ENCODE measurements at places on chromosomes 1 and 21.

GRCh38 chr1:84479998-84480397 lies 932 bp downstream of the RPF1 start:
- DNase-seq = no peak

- no peak for DNase-seq
Observed at GRCh38 chr1:222631611-222632208, 13.8 kb downstream of the MIA3 start.

GRCh38 chr1:24052220-24052619 lies 59.7 kb downstream of the MYOM3 start:
- no peak for DNase-seq

DNA sequence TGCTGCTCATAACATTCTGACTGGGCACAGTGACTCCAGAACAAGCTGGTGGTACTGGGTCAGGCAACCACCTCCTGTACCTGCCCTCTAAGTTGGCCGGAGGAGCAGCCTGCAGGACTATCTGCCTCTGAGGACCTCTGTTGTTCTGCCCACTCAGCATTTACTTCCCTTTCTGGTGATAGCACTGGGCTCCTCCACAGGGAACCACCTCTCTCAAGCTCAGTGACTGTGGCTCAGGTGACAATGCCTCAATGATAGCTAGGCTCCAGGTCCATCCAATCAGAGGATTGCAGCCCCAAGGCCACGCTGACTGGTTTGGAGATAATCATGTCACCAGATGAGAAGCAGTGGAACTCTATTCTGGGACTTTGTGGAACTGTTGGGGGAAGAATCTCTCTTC lies 15.8 kb downstream of the SLC41A1 start:
- DNase-seq = no peak

DNA sequence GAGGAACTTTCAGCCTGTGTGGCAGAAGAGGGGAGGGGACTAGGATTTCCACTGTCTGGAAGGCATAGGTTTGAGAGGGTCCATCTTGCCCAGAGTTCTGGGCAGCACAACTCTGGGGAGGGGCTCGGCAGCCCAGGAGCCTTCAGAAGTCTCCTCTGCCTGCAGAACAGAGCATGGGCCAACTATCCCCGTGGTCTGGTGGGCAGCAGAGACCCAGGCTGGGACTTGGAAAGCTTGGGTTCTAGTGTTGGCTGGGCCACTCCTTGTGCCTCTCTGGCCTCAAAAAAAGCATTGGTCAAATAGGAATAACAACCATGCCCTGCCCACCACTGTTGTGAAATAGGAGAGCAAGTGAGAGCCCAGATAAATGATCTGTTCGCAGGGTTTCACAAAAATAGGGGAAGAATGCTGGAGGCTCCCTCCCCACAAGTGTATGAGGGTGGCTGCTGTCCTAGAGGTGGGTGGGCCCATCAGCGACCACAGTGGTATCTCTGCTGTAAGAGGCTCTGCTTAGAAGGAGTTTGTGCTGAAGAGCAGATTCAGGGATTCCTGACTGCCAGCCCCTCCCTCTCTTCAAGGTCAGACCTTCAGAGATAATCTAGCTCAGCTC lies 8.9 kb downstream of the EPHA10 start:
- DNase-seq = no peak

DNA sequence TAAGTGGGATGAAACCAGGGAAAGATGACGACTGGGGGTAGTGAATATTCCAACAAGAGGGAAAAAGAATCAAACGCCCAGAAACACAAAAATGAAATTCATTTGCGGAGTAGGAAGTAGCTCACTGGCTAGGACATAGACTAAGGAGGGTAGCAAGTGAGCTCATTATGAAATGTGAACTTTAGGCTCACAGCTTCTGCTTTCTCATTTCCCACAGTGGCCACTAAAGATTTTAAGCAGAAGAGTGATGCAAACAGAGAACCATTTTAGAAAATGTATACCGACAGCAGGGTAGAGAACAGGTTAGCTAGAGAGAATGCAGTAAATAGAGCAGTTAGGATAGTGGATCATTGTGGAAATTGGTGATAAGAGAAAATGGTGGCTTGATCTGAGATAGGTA lies 3.5 kb downstream of the CD48 start:
- no peak for DNase-seq

DNA sequence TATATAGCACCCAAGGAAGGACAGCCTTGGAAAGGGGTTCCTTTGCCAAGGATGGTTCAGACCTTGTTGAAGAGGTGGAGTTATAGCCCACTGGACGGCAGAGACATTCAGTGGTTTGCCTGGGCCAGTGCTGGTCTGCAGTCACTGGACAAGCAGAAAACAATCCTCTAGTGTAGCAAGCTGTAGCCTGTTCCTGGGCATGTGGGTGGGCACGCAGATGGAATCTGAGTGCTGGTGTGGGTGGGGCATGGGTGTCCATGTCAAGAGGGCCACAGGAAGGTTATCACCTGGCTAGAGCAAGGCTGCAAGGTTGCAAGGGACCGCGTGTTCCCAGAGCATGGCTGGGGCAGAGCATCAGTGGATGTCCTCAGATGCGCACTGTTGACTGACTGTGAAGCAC lies 244.7 kb downstream of the PTPRU start:
- DNase-seq = no peak

- peak; percentile 64 for DNase-seq
Observed at GRCh38 chr1:162230096-162230495, 146.6 kb downstream of the SPATA46 start.

DNA sequence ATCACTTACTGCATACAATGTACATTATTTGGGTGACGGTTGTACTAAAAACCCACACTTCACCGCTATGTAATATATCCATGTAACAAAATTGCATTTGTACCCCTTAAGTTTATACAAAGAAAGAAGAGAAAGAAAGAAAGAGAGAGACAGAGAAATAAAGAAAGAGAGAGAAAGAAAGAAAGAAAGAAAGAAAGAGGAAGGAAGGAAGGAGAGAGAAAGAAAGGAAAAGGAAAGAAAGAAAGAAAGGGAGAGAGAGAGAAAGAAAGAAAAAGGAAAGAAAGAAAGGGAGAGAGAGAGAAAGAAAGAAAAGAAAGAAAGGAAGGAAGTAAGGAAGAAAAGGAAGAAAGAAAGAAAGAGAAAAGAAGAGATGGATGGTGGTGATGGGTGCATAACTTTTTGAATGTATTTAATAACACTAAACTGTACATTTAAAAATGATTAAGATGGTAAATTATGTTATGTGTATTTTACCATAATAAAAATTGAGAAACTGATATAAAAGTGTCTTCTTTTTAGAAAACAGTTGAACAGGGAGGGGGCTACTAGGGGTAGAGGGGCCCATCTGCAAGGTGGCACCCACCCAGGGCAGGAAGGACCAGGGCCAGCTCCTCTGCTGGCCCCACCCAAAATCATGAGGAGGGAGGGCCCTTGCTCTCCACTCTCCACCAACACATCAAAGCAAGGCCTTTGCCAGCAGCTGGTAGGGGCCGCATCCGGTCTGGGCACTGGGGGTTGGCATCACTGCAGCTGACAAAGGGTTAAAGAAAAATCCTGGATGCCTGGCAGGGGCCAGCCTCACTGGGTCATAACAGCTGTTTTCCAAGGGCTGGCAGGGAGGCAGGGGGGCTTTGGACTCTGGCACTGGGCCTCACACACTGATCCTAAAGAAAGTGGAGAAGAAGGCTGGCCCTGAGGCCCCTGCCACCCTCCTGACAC lies 153.9 kb upstream of the EDN2 start:
- DNase-seq = no peak

DNA sequence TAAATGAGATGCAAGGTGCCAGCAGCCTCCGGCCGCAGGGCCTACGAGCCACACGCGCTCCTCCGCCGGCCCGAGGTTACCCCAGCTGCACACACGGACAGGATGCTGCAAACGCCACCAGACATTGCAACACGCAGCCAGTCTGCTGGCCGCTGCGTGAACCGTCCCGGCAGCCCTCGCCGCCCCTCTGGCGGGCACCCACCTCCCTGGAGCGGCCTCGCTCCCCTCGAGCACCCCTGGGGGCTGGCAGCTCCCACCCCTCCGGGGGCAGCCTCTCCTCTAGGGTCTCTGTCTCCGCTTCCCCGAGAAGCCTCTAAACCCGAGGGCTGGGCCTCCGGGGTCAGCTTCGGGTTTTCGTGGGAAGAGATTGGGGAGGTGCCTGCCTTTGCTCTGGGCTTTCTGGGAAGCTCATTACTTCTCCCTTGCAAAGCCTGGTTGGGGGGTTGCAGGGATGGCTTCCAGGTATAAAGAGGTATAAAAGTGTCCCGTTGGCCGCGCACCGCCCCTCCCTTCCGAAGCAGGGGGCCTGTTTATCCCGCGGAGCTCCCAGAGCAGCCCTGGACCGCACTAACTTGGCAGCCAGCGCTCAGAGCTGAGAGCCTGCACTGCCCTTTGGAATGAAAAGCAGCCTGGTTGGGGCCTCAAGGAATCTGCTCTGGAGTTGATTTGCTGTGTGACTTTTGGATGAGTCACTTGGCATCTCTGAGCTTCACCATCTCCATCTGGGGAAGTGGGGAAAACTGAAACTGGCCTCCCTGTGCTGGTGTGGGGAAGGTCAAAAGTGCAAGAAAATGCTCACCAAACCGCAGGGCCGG lies 21.8 kb downstream of the DHRS3 start:
- peak; percentile 62 for DNase-seq

- DNase-seq = no peak
Observed at GRCh38 chr1:174700775-174701174, 253.0 kb downstream of the GPR52 start.

- no peak for DNase-seq
Observed at GRCh38 chr1:153506386-153506785, 29.4 kb downstream of the S100A6 start.

DNA sequence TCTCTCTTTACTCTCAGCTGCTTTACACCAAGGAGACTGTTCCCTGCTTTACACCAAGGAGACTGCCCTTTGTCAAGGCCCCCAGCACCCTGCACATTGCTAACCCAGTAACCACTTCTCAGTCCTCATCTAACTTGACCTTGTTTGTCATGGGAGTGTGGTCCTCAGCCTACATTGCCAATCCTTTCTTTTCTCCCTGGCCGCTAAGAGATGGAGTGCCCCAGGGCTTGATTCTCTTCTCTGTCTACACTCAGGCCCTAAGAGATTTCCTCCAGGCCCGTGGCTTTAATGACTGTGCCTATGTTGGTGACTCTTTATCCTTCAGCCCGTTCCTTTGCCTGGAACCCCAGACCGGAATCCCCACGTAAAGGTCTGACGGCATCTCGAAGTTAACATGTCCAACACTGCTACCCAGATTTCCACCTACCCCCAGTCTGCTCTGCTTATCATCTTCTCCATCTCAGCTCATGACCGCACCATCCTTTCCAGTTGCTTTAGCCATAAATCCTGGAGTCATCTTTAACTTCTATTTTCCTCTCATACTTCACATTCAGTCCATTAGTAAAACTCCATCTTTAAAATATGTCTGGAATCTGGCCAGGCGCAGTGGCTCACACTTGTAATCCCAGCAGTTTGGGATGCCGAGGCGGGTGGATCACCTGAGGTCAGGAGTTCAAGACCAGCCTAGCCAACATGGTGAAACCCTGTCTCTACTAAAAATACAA lies 9.5 kb upstream of the SEMA4A start:
- DNase-seq = no peak

GRCh38 chr1:84621553-84621952 lies 47.3 kb upstream of the CTBS start:
- no peak for DNase-seq

DNA sequence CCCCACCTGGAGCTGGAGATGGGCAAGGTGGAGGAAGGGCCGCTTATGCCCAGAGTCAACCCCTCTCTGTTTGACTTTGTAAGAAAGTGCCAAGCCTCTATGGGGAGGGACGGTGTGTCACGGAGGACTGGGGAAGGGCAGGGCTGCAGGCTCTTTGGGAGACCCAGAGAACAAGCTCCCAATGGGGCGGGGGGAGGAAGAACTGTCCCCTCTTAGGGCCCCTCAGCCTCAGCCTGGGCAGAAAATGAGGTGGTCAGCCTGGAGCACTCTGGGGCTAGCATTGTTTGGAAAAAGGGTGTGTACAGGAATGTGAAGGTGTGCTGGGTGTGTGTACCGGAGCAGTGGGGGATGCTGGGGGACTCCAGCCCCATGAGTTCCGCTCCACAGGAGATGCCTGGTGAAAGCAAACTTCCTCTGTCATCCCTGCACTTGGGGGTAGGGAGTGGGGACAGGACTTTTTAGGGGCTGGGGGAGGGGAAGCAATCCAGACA lies 1.2 kb upstream of the INAVA start:
- no peak for DNase-seq

- no peak for DNase-seq
Observed at GRCh38 chr1:101112051-101112780, 86.6 kb upstream of the DPH5 start.

- no peak for DNase-seq
Observed at GRCh38 chr1:17743008-17743647, 12.0 kb upstream of the ACTL8 start.

- no peak for DNase-seq
Observed at GRCh38 chr1:108877348-108878159, 769 bp downstream of the GPSM2 start.

DNA sequence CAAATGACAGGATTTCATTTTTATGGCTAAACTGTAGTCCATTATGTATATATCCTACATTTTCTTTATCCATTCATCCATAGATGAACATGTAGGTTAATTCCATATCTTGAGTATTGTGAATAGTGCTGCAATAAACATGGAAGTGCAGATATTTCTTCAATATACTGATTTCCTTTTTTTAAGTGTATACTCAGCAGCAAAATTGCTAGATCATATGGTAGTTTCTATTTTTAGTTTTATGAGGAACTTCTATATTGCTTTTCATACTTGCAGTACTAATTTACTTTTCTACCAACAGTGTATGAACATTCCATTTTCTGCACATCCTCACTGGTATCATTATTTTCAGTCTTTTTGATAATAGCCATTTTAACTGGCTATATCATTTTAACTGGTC lies 30.1 kb downstream of the OR10J5 start:
- DNase-seq = no peak

DNA sequence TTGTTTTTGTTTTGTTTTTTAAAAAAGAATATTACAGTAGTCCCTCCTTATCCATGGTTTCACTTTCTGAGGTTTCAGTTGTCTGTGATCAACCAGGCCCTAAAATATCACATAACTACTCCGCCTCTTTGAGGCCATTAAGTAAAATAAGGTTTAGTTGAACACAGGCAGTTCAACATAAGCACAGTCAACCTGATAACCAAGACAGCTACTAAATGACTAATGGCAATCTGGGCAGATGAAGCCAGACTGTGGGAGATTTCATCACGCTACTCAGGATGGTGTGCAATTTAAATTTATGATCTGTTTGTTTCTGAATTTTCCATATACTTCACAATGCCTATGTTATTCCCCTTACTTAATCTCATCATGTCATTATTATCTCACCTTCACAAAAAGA lies 30.1 kb downstream of the LDLRAD1 start:
- no peak for DNase-seq

GRCh38 chr1:206578978-206579374 lies 33.3 kb downstream of the EIF2D start:
- no peak for DNase-seq

- DNase-seq = no peak
Observed at GRCh38 chr1:102498929-102499328, 502.2 kb upstream of the OLFM3 start.
